NAMALWA (cell line): ENCODE measurements at places on chromosomes 5 and 9.
A peak's percentile ranks its signal among the peaks of the same experiment; 100 is the strongest.

GRCh38 chr5:82719368-82719767 lies 357.8 kb downstream of the TMEM167A start:
- DNase-seq: no peak

DNA sequence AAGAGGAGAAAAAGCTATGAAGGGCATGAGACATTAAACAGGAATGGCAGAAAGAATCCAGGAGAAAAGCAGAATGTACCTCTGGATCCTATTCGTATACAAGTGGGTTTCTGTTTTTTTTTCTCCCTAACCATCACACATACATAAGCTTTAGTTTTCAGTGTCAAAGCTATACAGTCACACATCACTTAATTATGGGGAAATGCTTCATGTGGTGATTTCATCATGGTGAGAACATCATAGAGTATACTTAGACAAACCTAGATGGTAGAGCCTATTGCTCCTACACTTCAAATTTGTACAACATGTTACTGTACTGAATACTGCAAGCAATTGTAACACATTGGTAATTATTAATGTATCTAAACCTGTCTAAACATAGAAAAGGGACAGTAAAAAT lies 290.6 kb downstream of the AOPEP start:
- no peak for DNase-seq

DNA sequence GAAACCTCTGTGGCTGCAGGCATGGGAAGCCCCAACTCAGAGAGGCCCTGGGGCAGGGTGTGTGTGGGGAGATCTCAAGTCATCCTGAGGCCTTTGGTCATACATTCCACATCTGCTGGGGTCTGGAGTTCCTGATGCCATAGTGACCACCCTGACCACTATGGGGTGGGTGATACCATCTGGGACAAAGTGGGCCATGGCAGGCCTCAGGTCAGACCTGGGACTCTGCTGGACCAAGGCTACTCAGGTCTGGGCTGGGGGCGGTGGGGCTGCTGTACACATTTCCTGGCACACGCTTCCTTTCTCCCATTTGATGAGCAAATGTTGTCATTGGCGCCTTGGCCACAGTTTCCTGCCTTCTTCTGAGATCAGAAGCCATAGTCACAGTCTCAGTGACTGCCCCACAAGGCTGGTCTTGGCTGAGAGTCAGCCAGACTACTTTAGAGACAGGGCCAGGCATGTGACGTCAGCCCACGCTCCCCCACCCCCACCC lies 15.1 kb upstream of the ACSL6 start:
- DNase-seq: no peak

DNA sequence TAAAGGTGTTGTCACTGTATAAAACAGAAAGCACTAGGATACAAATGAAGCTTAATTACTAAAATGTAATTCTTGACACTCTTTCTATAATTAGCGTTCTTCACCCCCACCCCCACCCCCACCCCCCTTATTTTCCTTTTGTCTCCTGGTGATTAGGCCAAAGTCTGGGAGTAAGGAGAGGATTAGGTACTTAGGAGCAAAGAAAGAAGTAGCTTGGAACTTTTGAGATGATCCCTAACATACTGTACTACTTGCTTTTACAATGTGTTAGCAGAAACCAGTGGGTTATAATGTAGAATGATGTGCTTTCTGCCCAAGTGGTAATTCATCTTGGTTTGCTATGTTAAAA lies 43.8 kb downstream of the NDFIP1 start:
- DNase-seq: no peak

GRCh38 chr5:134090522-134090921 lies 24.0 kb upstream of the TCF7 start:
- DNase-seq: peak; percentile 34

DNA sequence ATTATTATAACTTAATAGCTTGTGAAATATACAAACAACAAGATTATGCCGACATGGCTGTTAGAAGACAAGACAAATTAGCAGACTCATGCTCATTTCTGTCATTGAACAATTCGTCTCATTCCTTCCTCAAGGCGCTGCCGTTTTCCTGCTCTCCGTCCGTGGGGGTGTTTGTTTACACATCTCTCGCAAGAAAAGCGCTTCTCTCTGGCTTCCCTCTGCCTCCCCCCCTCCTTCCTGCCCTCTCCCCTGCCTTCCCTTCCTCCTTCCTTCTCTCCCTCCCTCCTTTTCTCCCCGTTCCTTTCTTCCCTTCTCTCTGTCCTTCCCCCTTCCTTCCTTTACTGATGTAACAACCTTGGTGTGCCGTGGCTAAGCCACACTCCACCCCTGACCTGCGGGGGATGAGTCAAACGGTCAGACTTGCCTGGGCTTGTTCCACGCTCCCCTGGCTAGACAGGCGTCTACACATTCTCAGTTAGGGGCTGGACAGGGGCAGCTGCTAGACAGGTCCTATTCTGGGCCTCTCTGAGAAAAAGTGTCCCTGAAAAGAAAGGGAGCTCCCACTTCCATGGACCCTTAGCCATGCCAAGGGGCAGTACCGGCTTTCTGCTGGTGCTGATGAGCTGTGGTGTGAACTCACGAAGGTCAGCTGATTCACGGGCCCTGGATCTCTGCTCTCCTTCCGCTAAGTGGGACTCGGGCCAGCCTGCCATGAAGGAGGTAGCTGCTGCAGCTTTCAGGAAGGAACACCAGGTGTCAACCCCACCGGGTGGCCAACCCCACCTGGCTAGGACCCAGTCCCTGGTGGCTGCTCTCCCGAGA lies 32.0 kb upstream of the SPTLC1 start:
- no peak for DNase-seq

GRCh38 chr5:138370537-138370936 lies 18.1 kb downstream of the KDM3B start:
- DNase-seq: no peak

DNA sequence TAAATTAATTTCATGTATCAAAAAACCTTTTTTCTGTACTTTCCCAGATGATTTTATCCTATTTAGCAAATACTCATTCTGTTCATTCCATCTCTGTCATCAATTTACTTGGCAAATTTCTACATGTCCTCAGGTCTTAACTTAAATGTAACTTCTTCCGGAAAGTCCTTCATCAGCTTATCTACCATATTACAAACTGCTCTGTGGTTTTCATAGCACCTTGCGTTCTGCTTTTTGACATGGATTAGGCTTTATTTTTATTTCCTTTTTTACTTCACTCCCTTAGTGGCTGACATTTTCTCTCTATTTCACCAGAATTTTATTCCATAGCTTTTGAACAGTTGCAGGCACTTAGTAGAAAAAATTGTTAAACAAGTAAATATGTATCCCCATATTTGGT lies 1040.8 kb downstream of the TAF11L14 start:
- DNase-seq: no peak

GRCh38 chr9:77022783-77023440 lies 3.5 kb downstream of the FOXB2 start:
- no peak for DNase-seq

GRCh38 chr5:61141801-61142200 lies 20.5 kb downstream of the SMIM15 start:
- DNase-seq: no peak

DNA sequence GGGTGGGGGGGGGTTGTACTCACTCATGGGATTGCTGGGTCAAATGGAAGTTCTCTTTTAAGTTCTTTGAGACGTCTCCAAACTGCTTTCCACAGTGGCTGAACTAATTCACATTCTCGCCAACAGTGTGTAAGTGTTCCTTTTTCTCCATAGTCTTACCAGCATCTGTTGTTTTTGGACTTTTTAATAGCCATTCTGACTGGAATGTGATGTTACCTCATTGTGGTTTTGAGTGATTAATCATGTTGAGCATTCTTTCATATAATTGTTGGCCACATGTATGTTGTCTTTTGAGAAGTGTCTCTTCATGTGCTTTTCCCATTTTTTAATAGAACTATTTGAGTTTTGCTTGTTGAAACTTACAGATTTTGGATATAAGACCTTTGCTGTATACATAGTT lies 94.9 kb upstream of the PLPPR1 start:
- no peak for DNase-seq

GRCh38 chr5:97714424-97714823 lies 531.4 kb upstream of the RIOK2 start:
- no peak for DNase-seq

GRCh38 chr9:121735065-121735792 lies 83.8 kb downstream of the DAB2IP start:
- DNase-seq: peak; percentile 81
